ENCODE measurements at places on chromosomes 16 and 17.

- DNase-seq = no peak
Observed at GRCh38 chr17:46007461-46007965, 8.5 kb downstream of the STH start.

DNA sequence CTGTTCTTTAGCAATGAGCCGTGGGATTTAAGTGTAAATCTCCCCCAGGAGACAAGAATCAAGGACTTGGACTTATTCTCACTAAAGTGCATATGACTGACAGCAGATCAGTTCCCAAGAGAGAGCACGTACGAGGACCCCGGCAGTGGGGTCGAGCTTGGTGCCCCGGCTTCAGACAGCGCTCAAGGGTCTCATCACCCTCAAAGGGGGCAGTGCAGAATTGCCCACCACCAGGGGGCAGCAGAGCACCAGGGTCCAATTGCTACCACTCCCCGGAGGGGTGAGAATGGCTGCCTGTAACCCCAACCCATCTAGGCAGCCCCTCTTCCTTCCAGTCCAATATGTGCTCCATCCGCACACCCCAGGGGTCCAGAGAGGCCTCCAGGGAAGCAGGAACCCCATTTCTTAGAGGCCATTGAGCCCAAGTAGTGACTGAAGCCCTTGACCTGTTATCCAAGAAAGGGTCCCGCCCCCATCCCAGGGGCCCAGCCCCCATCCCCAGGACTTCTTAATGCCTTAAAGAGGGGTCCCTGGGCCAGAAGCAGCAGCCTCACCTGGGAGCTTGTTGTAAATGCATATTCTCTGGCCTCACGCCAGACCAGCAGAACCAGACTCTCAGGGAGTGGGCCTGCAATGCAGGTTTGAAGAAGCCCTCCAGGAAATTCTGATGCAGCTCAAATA is 86.1 kb downstream of the ZDHHC7 start:
- DNase-seq = peak; percentile 52

DNA sequence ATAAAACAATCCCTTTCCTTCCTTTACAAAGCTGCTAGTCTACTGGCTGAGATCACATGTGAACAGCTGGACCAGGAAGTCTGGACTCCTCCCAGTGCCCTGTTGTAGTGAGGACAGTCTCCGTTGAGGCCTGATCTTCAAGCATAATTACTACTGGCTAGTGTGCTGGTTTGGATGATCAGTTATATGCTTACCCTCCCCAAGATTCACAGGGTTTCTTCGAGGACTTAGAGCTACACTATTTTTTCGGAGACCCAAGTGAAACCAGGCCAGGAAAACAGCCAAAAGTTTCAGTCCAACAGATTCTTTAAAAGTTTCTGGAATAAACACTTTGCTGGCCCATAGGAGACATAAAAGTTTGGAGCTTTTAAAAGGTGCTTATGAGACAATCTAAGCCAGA is 194.9 kb upstream of the CDH11 start:
- no peak for DNase-seq

GRCh38 chr16:1481906-1482835 is 6.6 kb downstream of the PTX4 start:
- DNase-seq = no peak

- no peak for DNase-seq
Observed at GRCh38 chr16:1607971-1608370, 3.9 kb downstream of the IFT140 start.

GRCh38 chr17:79188685-79189084 is 114.1 kb downstream of the ENGASE start:
- DNase-seq = no peak

- peak; percentile 70 for DNase-seq
Observed at GRCh38 chr16:28925386-28926228, 569 bp upstream of the RABEP2 start.

- DNase-seq = no peak
Observed at GRCh38 chr17:67203818-67204217, 41.2 kb downstream of the HELZ start.

DNA sequence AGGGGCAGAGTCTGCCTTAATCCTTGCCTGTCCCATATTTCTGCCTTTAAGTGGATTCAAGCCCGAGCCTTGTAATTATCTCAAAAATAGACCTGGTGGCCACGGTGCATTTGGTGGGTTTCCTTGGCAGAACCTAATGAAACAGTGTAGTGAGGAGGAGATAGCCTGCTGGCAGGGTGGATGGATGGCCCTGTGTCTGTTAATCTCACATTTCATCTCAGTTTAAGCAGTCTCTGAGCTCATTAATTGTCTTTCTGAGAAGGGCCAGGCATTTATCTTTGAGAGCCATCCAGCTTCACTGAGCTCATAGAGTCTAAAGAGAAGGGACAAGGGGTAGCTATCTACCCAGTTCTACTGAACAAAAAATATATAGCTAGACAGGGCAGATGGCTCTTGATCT is 364.0 kb upstream of the EEF2KMT start:
- DNase-seq = no peak

GRCh38 chr16:1834096-1834495 is 7.1 kb downstream of the FAHD1 start:
- no peak for DNase-seq

GRCh38 chr16:52089476-52089875 is 457.5 kb downstream of the TOX3 start:
- no peak for DNase-seq

- no peak for DNase-seq
Observed at GRCh38 chr17:63956296-63956920, 16.3 kb downstream of the SCN4A start.

DNA sequence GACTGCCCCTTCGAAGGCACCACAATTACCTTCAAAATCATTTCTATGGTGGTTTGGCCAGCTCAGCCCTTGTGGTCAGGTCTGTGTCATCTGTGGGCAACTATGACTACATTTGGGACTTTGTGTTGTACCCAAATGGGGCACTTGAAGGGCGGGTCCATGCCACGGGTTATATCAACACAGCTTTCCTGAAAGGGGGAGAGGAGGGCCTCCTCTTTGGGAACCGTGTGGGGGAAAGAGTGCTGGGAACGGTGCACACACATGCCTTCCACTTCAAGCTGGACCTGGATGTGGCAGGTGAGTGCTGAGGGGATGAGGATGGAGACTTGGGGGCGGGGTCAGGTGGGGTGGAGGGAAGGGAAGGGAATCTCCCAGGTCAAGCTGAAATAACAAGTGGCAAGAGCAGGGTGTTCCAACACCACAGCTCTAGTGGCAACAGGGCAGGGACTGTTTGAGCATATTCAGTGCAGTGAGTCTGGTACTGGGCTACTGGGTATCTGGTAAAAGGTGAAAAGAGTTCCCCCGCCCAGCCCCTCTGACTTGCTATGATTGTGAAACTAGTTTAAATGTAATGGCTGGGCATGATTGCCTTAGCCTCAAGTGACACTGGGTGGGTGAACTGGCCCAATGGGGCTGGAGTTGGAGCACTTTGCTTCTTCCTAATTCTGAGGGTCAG is 1.7 kb downstream of the AOC2 start:
- no peak for DNase-seq

DNA sequence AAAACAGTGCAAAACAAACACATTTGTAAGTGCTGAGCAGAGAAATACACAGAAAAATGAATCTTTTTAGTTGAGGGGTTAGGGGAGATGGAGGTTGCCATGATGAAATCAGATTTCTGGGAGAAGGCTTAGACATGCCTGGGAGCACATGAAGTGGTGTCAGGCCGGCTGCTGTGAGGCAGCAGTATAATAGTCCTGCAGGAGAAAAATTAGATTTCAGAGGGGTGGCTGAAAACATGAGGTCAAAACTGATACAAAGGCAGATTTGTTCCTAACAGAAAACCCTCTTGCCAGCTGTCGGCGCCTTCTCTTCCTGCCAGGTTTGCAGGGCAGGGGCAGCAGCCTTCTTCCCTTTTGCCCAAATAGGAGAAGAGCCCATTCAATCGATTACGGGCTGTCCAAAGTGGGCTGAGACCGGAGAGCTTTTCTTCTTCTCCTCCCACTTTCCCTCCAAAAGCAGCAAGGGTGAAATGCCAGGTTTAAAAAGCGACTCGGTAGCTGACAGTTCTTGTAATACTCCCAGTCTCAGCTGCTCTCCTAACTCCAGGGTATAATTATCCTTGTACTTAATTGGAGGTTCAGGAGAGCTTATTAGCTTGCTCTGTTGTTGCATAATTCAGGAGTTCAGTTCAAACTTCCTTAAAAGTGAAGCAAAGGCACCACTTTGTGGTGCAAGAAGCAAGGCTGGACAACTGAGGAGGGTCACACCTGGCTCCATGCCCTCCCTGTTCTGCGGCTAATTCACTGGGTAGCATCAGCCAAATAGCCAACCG is 80.0 kb downstream of the PCTP start:
- no peak for DNase-seq

DNA sequence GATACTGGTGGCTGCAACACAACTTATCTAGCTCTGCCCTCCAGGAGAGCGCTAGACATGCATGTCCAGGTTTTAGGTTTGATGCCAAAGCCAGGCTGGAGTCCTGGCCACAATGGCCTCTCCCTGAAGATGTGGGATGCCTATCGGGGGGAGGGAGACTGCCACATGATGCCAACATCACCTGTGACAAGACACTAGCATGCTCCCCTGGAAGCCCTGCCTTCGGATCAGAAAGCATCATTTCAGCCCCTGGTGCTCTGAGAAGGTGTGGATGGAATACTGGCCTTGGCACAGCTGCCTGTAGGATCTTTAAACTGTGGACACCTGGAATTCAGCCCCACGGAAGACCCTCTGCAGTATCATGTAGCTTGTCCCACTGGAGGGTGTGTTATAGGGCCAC is 93.5 kb downstream of the SHISA6 start:
- no peak for DNase-seq

GRCh38 chr16:24446189-24446588 is 93.2 kb upstream of the RBBP6 start:
- DNase-seq = no peak

GRCh38 chr17:16419929-16420271 is 4.5 kb downstream of the TRPV2 start:
- DNase-seq = no peak

GRCh38 chr16:86865851-86866662 is 287.7 kb downstream of the FOXL1 start:
- no peak for DNase-seq

GRCh38 chr17:4856937-4857314 is 23.8 kb downstream of the MINK1 start:
- DNase-seq = no peak

DNA sequence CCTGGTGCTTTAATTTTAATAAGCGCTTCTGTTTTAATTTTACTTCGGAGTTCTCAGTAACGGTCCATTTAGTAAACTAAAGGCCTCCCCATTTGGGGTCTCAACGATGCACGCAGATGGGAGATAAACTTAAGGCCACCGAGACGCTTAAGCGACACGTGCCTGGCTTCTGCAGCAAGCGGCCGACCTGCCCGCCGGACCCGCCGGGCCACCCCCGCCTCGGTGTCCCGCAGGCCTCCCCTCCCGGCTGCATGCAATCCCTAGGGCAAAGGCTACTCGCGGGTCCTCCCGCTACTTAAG is 592 bp downstream of the GCSH start:
- DNase-seq = no peak

GRCh38 chr17:2688351-2689342 is 22.9 kb downstream of the CLUH start:
- DNase-seq = no peak

DNA sequence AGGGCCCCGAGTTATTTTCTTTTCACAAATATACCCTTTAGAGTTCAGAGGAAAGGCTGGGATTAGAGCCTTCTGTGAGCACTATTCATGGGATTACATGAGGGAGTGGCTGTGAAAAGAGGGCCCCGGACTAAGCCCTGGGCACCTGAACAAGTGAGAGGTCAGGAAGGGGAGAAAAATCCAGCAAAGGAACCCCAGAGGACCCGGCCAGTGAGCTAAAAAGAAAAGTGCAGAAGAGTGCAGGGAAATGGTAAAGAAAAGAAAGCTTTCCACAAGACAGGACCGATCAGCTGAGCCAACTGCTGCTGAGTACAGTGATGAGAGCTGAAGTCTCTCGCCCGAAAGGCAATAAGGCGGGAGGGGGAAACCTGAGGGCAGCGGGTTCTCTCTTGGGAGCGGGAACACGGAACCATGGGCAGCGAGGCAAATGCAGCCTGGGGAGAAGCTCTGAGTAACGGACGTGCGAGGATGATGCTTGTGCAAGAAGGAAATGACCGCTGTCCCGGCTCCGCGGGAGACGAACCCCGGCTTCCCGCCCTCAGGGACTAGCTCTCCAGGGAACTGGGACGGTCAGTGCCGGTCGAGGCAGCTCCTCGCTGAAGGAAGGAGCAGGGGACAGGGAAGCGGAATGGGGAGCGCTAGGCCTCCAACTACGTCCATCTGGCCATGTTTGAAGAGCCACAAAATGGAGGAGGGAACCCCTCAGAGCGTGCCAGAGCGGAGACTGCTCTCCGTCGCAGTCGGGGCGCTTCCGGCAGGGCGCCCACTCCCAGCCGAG is 665 bp upstream of the ALDH3A2 start:
- DNase-seq = peak; percentile 3

DNA sequence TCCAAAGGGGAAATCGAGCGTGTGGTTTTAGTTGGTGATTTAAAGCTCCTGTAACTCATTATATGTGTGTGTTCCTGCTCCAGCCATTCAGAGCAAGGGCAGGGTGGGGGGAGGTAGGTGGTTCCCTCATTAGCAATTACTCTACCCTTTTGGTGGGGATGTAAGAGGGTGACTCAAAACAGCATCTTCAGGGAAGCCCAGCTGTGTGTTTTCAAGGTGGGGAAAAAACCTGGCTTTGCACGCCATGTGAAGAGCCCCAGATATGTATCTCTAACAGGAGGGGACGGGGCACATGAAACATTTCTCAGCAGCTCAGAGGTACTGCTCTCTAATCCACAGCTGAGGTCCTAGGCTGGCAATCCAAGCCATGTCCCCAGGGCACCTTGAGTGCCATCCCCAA is 241.3 kb upstream of the ZFHX3 start:
- no peak for DNase-seq

DNA sequence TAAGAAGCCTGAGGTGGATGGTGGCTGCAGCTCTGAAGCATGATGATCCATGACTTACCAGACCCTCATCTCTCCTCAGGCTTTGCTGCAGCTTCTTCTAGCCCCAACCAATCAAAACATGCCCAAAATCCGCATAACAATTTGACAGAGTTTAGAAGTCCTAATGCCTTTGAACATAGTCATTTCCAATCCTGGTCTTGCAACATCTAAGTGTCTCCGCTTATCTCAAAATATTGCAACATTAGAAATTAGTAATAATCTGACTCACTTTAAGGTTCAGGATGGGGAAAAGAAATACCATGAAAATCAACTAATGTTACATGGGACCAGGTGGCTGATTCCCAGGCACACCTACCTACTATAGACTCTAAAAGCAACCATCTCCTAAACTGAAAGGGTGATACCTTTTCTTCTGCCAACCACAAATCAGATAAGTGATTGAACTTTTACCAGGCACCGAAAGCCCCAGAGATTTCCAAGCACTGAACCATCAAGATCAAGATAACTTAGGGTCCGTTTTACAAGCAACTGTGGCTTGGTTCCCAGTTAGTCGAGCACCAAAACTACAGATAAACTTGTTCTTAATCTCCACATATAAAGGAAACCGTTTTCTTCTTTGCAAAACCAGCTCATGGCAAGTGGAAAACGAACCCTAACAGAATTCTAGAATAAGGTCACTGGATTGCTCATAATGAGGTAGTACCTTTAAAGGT is 14.0 kb downstream of the ERN1 start:
- DNase-seq = no peak

DNA sequence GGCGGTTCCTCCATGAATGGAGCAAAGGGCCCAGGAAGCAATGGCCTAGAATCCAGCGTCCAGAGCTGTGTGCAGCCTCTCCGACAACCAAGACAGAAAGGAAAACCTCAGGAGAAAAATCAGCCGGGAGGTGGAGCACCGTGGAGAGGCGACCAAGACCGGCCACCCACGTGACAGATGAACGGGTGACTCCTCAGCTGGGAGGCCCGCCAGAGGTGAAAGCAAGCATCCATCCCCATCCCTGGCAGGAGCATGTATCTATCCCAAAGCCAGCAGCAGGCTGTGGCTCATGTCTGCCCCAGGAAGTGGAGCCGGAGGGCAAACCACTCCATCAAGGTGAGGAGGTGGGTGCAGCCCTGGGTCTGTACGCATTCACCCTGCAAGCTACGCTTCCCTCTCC is 52.1 kb downstream of the FOXL1 start:
- no peak for DNase-seq
